ENCODE measurements at places on chromosomes 16 and 17.

DNA sequence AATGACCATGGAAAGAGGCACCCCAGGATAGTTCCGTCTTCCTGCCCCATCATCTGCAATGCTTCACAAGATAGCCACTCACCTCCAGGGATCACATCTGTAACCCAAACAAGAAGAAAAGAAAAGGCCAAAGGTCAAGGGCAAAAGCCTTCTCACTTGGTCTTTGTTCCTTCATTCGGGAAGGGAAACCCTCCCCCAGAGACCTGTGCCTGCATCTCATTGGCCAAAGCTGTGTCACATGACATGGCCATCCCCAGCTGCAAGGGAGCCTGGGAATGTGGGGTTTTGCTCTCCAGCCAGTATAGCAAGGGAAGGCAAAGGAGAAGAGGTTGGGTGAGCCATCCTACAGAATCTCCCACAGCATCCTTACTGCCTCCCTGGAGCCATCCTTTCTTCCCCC, 47.9 kb downstream of the NOL11 start:
- DNase-seq, result no peak

DNA sequence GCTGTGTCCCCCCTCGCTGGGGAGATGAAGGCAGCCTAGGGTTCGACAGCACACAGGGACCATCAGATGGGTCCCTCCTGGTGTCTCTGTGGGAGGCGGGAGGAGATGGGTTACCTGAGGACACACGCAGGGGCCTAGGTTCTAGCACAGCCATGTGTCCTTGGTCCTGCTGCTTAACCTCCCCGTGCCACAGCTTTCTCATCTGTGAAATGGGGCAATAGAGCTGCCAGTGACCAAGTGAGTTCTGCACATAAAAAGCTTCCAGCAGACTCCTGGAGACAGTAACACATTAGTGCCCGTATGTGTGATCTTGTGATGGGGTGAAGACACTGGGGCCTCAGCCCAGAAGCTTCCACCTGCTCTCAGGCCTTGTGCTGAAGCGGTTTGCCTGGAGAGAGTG, 96.0 kb upstream of the GSE1 start:
- DNase-seq, result no peak

- DNase-seq, result no peak
Measured at GRCh38 chr16:24775455-24775854, 46.0 kb downstream of the TNRC6A start.

- DNase-seq, result no peak
Measured at GRCh38 chr16:24755201-24755874, 25.9 kb downstream of the TNRC6A start.

- DNase-seq, result no peak
Measured at GRCh38 chr17:45273551-45273957, 11.7 kb upstream of the SPATA32 start.

DNA sequence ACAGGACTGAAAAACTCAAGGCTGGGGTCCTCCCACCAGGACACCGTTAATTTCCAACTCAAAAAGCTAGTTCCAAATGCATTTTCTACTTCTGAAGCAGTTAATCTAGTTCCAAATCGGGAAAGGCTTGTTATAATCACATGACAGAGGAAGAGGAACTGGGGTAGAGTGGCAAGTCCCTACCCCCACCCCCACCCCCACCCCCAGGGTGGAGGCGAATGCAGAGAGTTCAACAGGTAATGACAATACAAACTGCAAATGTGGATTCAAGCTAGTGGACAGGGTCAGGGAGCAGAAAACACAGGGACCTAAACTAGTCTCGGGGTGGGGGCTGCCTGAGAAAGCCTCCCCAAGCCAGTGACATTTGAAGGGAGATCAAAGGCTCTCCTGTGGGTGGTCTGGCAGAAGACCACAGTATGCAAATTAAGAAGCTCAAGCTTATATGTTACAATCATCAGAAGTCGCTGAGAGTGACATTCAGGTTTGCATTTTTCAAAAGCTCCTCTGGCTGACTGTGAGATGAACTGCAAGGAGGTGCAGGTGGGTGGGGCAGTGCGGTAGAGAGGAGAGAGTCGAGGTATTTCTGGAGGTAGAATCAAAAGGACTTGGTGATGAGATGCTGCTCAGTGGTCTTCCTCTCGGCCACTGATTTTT, 56.4 kb upstream of the SLC25A19 start:
- DNase-seq, result no peak

DNA sequence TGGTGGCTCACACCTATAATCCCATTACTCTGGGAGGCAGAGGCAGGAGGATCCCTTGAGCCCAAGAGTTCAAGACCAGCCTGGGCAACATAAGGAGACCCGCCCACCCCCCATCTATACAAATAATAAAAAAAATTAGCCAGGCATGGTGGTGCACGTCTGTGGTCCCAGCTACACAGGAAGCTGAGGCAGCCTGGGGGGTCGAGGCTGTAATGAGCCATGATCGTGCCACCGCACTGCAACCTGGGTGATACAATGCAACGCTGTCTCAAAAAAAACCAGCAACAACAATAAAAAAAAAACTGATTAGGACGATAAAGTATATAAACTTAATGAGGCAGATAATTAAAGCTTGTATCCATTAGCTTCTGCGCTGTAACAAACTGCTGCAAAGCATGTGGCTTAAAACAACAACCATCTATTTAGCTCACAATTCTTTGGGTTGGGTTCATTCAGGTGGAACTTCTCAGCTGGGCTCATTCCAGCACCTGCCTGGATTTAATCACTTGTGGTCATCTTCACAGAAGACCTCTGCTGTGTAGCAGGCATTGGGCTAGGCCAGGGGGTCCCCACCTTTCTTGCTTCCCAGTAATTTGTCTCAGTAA, 45.8 kb downstream of the LCMT1 start:
- no peak for DNase-seq

- no peak for DNase-seq
Measured at GRCh38 chr16:55835581-55835980, 2.7 kb upstream of the CES1 start.

GRCh38 chr17:38731526-38732294, 1.6 kb downstream of the CISD3 start:
- no peak for DNase-seq

- no peak for DNase-seq
Measured at GRCh38 chr17:66228887-66229782, at the start of gene APOH. TSS of gene APOH (minus strand) at chr17:66229415. CDS start at chr17:66229379, 36 bp downstream.

GRCh38 chr16:7614021-7614795, 281.6 kb downstream of the RBFOX1 start:
- DNase-seq, result no peak

- no peak for DNase-seq
Measured at GRCh38 chr17:1224330-1224729, 44.5 kb upstream of the ABR start.

- peak; percentile 8 for DNase-seq
Measured at GRCh38 chr17:20063665-20064648, 54.8 kb downstream of the SPECC1 start.

- DNase-seq, result no peak
Measured at GRCh38 chr16:68444056-68444657, 4.2 kb downstream of the SMPD3 start.

GRCh38 chr17:45326626-45327025, 9.8 kb upstream of the MAP3K14 start:
- DNase-seq, result no peak

DNA sequence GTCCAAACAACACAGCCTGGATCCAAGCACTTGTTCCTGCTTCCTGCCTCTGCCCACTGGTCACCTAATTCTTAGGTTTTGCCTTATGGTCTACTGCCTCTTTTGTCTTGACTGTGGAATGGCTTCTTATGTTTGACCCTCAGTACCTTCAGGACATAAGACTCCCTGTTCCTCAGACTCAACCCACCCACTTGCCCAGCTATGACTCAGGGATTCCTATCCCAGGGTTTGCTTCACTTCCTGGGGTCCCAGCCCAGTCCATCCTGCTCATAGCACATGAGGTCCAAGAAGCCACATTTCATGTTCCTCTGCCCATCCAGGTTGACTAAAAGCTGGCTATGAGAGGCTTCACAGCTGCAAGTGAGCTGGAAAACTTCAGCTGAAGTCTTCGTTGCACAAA, 320.9 kb upstream of the CDH5 start:
- DNase-seq, result no peak

DNA sequence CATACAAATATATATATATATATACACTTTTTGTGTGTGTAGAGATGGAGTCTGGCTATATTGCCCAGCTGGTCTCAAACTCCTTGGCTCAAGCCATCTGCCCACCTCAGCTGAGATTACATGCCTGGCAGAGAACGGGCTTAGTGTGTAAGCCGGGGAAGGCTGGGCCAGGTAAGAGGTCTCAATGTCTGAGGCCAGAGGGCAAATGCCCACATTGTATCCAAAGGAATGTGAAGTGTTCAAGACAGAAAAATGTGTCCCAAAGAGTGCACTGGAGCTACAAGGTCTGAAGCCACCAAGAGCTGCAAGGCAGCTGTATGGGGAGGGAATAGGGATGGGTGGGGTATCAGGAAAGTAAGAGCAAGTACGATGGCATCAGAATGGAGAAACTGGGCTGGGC, 8.8 kb downstream of the CD2BP2 start:
- no peak for DNase-seq

- no peak for DNase-seq
Measured at GRCh38 chr16:9092282-9092977, 986 bp downstream of the HAPSTR1 start.

DNA sequence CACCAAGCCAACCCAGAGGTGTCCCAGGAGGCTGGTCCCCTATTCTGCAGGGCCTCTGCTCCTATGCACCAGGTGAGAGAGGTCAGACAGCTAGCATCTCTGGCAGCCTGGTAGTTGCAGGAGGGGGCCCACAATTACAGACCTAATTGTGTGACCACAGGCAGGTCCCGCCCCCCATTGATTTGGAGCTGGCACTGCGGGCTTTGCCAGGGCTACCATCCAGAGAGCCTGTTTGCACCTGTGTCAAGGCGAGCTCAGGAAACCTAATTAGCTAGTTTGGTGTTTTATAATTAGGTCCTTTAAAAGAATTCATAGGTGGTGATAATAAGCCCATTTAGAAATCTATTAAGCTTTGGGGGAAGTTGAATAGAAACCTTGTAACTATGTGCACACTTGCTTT, 90.2 kb downstream of the MRM1 start:
- no peak for DNase-seq

- DNase-seq, result no peak
Measured at GRCh38 chr17:8290043-8290442, 1.6 kb downstream of the RANGRF start.

GRCh38 chr17:35407531-35407930, 24.8 kb downstream of the SLFN12 start:
- DNase-seq, result no peak

DNA sequence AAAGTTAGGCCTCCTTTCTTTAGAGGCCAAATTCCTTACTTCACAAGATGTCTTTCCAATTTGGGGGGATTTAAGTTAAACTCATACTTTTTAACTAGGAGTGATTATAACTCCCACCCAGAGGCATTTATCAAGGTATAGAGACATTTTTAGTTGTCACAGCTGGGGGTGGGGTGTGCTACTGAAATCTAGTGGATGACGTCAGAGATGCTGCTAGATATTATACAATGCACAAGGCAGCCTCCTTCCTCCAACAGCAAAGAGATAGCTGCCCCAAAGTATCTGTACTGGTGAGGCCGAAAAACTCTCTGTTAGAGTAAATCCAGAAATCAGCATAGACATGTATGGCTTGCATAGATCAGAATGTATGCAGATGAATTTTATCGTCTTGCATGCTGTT, 324.0 kb downstream of the HS3ST4 start:
- DNase-seq, result no peak

- DNase-seq, result no peak
Measured at GRCh38 chr17:37791447-37792399, 46.9 kb upstream of the HNF1B start.

DNA sequence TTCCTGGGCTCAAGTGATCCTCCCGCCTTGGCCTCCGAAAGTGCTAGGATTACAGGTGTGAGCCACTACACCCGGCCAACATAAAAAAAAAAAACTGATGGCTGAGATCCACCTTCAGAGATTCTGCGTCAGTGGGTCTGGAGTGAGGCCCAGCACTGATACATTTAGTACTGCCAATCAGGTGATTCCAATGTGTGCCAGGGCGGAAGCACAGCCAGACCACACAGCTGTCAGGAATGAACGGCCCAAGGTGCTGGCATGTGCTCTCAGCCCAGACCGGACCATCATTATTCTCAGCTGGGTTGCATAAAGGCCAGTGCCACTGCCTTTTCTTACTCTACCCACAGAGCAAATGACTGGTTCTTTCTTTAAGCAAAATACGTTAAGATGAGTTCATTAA, 1.2 kb upstream of the BCO1 start:
- DNase-seq, result no peak

DNA sequence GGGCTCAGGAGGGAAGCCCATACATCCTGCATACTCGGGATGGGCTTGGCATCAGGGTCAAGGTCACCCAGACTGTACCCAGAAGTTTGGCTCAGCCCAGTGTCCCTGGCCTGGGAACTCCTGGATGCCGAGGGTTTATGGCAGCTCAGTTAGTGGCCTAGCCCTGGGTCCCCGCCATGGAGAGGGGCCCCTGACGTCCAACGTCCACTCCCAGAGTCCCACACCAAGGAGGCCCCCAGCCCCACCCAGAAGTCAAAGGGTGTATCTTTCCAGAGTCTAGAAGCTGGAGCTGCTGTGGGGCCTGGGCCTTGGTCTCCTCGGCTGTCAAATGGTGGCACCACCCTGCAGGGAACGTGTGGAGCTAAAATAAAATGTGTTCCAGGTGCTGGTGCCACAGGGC, 76.4 kb downstream of the SREBF1 start:
- DNase-seq, result no peak

- DNase-seq, result no peak
Measured at GRCh38 chr17:1270210-1271029, at the start of gene BHLHA9. TSS of gene BHLHA9 (plus strand) at chr17:1270444. CDS start at chr17:1270564, 120 bp downstream.

- peak; percentile 44 for DNase-seq
Measured at GRCh38 chr16:3152277-3152990, 17.6 kb downstream of the ZNF213 start.

DNA sequence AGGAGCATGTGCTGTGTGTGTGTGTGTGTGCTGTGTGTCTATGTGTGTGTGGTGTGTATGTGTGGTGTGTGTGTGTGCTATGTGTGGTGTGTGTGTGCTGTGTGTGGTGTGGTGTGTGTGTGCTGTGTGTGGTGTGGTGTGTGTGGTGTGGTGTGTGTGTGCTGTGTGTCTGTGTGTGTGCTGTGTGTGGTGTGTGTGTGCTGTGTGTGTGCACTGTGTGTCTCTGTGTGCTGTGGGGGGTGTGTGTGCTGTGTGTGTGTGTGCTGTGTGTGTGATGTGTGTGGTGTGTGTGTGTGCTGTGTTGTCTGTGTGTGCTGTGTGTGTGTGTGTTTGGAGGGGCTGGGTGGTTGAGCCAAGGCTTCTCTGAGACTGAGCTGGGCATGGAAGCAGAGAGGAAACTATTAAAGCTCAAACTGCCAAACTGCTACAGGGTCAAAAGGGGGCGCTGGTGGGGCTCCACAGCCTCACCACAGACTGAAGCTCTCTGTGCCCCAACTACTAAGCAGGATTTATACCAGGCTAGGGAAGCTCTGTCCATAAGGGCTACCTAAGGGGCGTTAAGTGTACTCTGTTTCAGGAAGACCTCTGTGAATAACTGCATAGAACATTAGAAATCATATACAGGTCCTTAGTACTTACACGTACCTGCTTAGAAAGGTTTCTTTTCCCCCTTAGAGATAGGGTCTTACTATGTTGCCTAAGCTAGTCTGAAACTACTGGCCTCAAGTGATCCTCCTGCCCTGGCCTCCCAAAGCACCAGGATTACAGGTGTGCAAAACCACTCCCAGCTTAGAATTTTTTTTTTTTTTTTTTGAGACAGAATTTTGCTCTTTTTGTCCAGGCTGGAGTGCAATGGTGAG, 27.8 kb upstream of the GHDC start:
- DNase-seq, result peak; percentile 33
